ENCODE measurements at places on chromosomes 13 and 19.

DNA sequence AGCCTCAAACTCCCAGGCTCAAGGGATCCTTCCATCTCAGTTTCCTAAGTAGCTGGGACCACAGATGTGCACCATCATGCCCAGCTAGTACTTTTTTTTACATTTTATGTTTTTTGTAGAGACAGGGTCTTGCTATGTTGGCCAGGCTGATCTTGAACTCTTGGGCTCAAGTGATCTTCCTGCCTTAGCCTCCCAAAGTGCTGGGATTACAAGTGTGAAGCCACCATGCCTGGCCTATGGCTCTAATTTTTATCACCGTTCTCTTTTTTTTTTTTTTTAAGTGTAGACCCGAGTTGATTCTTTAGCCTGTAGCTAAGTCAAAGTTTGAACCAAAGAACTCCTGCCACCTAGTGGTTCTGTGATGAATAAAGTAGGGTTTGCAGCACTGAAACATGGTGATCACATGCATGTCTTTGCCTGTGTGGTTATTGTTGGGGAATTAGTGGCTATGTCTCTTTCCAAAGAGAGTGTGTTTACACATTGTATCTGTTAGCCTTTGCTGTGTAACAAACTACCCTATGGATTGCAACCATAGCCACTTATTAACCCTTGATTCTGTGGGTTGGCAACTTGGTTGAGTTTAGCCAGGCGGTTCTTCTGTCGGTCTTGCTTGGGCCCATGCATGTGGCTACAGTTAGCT lies 11.6 kb downstream of the NFILZ start:
- DNase-seq, result no peak

DNA sequence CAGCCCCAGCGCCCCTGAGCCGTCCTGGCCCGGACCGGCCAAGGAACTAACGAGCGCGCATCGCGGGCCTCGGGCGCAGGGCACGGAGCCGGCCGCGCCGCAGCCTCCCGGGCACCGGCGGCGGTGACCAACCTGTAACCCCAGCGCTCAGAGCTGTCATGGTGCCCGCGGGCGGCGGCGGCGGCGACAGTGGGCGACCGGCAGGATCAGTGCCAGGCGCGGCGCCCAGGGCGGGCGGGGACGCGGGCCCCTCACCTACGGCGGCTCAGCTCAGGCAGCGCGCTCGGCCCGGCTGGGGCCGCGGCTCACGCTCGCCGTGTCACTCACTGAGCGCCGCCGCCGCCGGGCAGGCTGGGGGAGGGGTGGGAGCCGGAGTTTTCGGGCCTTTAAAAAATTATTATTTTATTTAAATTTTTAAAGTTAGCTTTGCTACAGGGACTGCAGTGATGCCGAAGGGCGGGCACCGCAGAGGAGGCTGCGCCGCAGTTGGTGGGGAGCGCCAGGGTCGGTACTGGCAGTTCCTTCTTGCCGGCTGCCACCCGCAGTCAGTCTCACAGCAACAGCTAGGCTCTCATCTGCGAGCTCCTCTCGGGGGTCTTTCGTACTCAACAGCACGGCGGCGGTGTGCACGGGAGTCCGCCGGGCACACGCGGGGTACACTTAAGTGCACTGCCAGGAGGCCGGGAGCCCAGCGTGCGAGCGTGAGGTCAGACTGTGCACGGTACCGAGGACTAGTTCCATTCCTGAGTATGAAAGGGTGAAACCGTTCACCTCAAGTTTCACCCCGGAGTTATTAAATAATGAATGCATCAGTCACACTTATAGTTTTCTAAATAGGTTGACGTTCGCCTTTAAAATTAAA lies at the start of gene NALCN:
Gene NALCN (minus strand): TSS at position 328 of the 862 bp plus-strand sequence. CDS start 17,382 bp downstream, outside the sequence.
- peak; percentile 8 for DNase-seq

GRCh38 chr19:34793565-34793964 lies 20.6 kb upstream of the ZNF599 start:
- no peak for DNase-seq

DNA sequence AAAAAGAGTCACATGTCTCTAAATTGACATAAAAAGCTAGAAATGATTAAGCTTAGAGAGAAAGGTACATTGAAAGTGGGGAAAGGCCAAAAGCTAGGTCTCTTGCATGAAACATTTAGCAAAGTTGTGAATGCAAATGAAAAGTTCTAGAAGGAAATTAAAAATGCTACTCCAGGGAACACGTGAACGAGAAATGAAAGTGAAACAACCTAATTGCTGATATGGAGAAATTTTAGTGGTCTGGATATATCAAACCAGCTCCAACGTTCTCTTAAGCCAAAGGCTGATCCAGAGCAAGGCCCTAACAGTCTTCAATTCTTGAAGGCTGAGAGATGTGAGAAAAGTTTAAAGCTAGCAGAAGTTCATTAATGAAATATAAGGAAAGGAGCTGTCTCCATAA lies 419.8 kb downstream of the SLITRK6 start:
- no peak for DNase-seq

DNA sequence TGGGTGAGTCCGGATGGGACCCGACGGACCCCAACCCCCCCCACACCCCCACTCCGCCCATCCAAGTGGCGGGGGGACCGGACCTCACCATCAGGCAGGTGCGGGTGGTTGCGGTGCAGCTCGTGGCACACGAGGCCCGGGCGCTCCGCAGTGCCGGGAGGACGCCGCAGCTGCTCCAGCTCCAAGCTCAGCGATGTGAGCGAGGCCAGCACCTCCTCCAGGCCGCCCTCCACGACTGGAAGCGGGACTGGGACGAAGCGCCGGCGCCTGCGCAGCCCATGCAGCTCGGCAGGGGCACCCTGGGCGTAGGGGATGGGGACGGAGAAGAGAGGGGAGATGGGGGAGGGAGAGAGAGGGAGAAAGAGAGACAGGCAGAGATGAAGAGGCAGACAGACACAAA lies 30.1 kb upstream of the OLFM2 start:
- no peak for DNase-seq

DNA sequence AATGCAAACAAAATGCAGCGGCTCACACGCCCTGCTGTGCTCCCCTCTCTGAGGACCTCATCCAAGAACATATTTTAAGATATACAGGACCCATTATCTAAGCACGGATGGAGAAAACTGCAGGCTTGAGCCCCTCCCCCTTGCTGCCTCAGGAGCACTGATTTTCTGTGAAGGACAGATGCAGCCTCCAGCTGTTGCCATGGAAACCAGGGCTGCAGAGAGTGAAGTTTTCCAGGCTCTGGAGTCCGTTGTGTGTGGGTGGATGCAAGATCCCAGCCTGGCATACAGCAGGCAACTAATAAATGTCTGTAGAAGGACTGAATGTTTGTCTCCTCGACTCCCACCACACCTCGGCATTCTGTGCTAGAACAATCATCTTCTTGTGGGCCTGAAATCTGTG lies 105.6 kb upstream of the PEG3 start:
- DNase-seq, result no peak

DNA sequence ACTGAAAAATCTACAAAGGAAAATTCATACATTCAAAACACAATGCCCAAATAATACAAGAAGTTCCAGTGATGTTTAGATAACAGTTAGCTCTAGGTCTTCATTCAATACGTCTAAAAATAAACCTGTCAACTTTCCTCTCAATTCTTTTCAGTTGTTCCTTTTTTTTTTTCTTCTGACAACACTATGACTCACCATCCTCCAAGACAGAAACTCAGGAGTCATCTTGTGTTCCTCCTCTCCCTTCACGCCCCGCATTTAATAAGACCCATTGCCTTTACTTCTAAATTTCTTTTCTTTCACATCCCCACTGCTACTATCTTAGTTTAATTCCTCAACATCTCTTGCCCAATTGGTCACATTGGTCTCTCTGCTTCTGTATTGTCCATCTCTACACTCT lies 759.9 kb downstream of the GPC5 start:
- DNase-seq, result no peak

GRCh38 chr13:68023838-68024581 lies 793.9 kb upstream of the PCDH9 start:
- no peak for DNase-seq

DNA sequence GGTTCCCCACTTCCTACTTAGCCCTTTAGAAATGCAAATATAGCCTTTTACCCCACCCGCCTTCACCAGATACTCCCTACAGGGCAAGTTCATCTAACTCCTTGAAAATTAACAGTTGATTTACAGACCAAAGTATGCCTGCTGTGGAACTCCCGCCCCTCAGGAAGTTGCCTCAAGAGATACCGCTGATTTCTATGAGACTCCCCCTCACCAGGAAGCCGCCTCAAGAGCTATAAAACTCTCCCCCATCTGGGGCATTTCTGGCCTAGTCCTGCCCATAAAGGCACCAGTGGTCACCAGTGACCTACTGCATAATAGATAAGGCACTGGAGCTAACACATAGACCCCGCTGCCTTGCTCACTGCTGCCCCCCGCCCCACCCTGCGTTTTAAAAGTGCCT lies 201.7 kb upstream of the UBL3 start:
- no peak for DNase-seq

GRCh38 chr13:49124693-49125304 lies 95.3 kb upstream of the MLNR start:
- DNase-seq, result no peak

- DNase-seq, result no peak
These were observed 142.4 kb downstream of the URI1 start for GRCh38 chr19:30084390-30084819.

DNA sequence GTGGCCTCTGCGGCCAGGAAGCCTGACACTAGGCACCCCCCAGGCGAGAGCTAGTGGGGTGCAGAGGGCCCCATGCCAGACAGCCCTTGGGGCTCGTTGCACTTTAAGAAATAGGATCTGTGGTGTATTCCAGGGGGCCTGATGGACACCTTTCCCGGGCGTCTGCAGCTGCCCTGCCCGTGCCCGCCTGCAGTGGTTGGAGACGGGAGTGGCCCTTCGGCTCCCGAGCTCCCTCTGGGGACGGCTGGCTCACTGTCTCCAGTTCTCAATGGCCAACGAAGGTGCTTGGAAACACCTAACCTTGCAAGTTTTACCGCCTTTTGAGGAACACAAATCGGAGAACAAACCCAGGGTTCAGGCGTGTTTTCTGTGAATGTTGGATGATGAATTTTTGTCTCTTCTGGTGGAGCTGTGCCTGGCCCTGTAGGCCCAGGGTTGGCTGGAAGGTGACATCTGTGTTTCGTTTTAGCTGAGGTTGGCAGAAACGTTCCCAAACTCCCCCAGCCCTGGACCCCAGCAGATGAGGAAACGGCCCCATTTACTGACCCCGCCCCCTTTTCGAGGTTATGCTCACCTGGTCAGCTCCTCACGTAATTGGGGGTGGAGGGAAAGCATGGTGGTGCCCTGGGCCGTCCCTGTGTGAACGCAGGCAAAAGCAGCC lies 17.4 kb upstream of the NPAS1 start:
- no peak for DNase-seq

- DNase-seq, result no peak
These were observed 10.7 kb downstream of the PRKACA start for GRCh38 chr19:14106840-14107239.

- DNase-seq, result no peak
These were observed 119.6 kb downstream of the RFC3 start for GRCh38 chr13:33937373-33938098.

DNA sequence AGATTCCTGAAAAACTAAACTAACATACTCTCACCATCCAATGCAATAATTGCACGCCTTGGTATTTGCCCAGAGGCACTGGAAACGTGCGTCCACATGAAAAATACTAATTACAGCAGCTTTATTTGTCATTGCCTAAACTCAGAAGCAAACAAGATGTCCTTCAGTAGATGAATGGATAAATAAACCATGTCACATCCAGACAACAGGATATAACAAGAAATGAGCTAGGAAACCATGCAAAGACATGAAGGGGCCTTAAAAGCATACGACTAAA lies 25.0 kb downstream of the ELL start:
- DNase-seq, result no peak

DNA sequence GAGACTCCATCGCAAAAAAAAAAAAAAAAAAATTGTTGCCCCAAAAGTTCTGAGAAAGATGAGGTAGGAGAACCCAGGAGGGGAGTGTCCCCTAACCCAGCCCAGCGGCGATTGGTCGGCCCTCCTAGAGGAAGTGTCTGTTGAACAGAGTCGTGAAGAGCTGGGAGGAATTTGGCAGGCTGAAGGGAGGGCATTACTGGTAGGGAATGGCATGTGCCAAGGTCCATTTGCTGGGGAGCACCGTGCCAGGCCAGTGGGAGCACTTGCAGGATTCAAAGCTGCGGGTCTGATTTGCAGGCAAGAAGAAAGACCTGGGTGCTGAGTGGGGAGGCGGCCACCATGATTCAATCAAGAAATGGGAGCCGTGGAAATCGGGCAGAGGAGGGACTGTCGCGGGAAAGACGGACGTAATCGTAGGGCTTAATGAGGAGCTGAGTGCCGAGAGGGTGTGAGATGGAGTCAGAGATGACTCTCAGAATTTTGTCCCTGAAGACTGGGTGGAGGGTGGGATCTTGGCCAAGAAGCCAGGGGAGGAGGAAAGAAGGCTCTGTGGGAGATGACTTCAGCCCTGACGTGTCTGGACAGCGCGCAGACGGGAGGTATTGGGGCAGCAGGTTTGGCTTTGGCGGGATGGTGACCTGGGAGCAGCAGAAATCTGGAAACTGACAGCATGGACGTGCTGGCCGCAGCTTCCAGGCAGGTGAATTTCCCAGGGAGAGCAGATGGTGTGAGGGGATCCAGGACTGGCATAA lies 15.4 kb downstream of the CERS4 start:
- DNase-seq, result no peak

- DNase-seq, result no peak
These were observed 7.1 kb upstream of the CIRBP start for GRCh38 chr19:1261798-1262622.

GRCh38 chr19:872266-872951 lies 12.9 kb downstream of the CFD start:
- peak; percentile 80 for DNase-seq

DNA sequence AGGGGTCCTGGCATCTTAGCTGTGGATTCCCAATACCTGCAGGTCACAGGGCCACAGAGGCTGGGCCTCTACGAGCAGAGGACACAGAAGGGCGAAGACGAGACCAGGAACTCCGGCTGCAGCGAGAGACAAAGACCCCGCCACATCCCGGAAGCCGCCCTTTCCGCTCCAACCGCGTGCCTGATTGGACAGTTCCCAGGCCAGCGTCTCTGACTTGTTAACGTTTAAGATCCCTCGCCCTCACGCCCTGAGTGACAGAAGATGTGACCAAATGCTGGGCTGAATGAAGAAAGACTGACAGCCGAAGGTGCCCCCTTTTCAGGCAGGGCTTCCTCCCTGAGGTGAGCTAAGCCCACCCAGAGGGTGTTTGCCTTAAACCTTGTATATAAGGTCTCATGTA lies at the start of gene ZNF98:
Gene ZNF98 (minus strand): TSS at position 136 of the 400 bp plus-strand sequence. CDS start 122 bp downstream, at position 14.
- no peak for DNase-seq

DNA sequence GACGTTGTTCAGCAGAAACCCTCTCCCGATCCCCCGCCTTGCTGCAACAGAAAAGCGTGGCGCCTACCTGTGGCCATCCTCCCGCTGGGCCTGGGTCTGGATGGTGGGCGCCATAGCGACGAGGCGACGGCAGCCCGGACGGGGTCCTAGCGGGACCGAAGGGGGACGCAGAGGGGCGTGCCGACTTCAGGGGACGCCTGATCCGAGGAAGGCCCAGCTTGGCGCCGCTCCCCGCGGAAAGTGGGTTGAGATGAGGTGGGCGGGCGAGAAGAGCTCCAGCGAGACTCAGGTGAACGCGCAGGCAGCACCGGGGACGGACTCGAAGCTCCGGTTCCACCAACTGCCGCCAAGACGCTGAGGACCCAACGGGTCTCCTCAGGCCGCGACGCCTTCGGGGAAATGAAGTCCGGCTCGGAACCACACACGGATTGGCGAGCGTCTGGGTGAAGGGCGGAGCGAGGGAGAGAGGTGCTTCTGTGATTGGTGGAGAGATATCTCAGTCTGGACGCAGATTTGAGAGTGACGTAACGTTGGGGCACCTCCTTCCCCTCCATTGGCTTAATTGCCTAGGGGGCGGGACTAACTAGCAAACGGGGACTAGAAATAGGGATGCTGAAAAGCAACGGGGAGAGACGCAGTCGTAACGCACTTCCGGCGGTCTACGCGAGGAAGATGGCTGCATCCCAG lies at the start of the genes MED29 and PAF1:
Gene MED29 (plus strand): TSS at position 628 of the 687 bp plus-strand sequence. CDS start 45 bp downstream, at position 673.
Gene PAF1 (minus strand): TSS at position 356 of the 687 bp plus-strand sequence. CDS start 242 bp downstream, at position 114.
- DNase-seq, result peak; percentile 95
